CD4-positive, alpha-beta T cell treated with Interleukin-2 at 100 ng/mL for 4 hours (primary cell): ENCODE measurements at places on chromosomes 1 and 21.

DNA sequence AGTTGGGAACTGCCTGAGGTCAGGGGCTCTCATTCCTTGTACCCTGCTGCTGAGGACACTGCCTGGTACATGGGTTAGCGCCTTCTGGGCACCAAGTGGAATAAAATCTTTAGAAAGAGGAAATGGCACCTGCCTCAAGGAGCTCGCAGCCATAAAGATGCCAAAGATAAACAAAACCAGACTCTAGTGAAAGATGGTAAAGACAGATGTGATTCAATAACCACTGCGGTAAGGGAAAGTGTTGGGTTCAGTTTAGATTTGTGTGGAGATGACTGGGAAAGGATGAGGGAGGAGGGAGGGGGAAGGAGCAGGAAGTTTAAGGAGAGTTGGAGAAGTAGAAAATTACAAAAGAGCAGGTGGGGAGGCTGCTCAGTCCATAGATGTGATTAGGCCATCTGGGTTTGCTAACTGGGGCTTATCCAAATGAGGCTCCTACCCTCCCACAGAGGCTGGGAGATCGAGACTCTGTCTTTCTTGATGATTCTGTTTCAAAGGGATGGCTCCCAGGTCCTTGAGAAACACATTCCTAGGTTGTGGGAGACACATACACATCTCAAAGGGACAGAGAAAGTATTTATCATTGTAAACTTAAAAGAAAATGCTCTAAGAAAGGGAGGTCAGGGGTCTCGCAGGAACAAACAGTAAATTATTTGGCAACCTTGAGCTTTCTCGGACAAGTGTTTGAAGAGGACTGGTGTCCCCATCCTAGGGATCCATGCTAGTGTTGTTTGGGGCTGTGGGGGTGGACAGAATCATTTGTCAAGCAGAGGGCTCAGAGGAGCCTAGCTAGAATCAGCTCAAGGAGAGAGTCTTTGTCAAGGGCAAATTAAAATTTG lies 65.7 kb upstream of the MORC3 start:
- DNase-seq = no peak

DNA sequence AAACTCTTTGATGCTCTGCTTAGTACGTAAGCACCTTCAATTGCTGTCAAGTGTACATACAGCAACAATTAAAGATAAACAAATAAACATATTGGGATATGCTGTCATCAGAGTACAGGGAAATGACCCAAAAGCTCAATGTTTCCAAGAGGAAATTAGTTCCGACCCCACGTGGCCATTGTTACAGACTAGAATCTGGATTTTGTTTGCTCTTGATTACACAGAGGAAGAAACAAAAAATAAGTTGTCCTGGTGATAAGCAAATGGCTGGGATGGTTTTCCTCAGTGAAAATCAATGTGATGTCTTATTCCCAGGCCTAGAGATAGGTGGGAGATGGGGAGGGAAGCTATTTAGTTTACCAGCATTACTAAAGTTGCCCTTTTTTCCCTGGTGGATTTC lies 113.0 kb upstream of the UBE2U start:
- no peak for DNase-seq

GRCh38 chr1:66633159-66633558 lies 99.2 kb downstream of the SGIP1 start:
- DNase-seq = no peak

GRCh38 chr21:42312626-42313104 lies 2.5 kb downstream of the TFF3 start:
- no peak for DNase-seq
